Prostate gland (tissue), 2 donors: ENCODE measurements at places on chromosomes 16 and 17. TPM values are rescaled to one million over a fixed set of nuclear protein-coding genes. Genes with fewer than 3 reads are reported as not detected.

DNA sequence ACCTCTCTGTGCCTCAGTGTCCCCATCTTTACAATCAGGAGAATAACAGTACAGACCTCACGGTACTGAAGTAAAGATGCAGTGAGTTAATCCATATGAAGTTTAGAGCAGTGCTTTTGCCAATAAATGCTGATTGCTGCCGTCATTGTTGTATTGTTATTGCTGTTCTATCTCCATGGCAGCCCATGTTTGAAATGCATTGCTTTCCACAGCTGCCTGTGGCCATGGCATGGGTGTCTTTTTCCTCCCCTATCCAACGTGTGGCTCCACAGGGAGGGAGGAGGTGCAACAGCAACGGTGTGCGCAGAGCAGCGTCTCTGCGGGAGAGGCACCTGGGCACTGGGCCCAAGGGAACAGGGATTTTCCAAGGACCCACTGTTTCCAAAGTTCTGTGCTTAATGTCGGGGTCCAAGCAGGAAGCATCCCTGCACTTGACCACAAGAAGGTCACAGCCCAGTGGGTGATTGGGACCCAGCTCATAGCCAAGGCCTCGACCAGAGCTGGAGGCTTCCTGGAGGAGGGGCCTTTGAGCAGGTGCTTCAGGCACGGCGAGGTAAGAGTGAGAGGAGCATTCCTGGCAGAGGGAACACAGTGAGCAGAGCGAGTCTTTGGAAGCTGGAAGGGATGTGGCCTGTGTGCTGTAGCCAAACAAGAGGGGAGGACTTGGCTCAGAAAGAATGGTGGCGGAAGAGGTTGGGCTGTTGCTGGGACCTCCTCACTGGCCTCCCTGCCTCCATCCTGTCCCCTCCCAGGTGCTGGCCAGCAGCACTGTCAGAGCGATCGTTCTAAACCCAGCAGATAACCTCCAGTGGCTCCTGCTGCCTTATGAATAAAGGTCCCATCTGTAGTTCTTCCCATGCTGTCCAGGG is 3.9 kb downstream of the RAI1 start:
- peak; percentile 36 for DNase-seq
- H3K27me3 ChIP-seq: no peaks in the 10 kb centered on the region
- H3K4me3 ChIP-seq: no peak overlapping the region
- H3K36me3 ChIP-seq: no peaks in the 10 kb centered on the region
- H3K4me1 ChIP-seq: peaks cover 33% of the 10 kb centered on the region
- peak overlapping the region; percentile 80 for H3K27ac ChIP-seq

- no peak for DNase-seq
- no peaks in the 10 kb centered on the region for H3K27me3 ChIP-seq
- no peak overlapping the region for H3K4me3 ChIP-seq
These were observed 62.1 kb downstream of the GPRC5B start for GRCh38 chr16:19822533-19822932.

- H3K27me3 ChIP-seq: no peaks in the 10 kb centered on the region
- H3K36me3 ChIP-seq: no peaks in the 10 kb centered on the region
- peak within 1 kb of the TSS; percentile 60 for H3K4me3 ChIP-seq
- peaks cover 6% of the 10 kb centered on the region for H3K4me1 ChIP-seq
These were observed at the start of gene HID1 for GRCh38 chr17:74972107-74972972. TSS of gene HID1 (minus strand) at chr17:74972759. CDS start at chr17:74972656, 103 bp downstream.

Gene SHCBP1
- total RNA-seq: 0.77 TPM

DNA sequence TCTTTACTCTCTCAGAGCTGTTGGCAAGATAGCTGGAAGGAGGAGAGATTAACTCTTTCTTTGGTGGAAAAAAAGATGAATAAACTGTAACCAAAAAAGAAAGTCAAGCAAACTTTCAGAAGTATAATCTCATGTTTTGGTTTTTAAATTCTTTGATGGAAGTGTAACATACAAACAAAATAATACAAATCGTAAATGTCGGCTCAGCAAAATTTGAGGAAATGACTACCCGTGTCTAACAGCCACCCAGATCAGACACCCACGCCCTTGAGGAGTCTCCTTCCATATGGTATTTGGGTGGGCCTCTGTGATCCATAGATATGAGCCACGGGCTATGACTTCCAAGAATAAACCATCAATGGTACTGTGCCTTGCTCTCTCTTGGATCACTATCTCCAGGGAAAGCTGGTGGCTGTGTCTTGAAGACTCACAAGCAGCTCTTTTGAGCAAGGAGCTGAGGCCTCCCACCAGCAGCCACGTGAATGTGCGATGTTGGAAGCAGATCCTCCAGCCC is 9.6 kb upstream of the CD300C start:
- no peak overlapping the region for H3K27ac ChIP-seq
- H3K27me3 ChIP-seq: peaks cover 2% of the 10 kb centered on the region
- H3K36me3 ChIP-seq: no peaks in the 10 kb centered on the region
- DNase-seq: no peak

Gene WNT3
- total RNA-seq: 7.7 TPM

- no peaks in the 10 kb centered on the region for H3K36me3 ChIP-seq
- no peaks in the 10 kb centered on the region for H3K4me1 ChIP-seq
- H3K4me3 ChIP-seq: no peak overlapping the region
- peaks cover 3% of the 10 kb centered on the region for H3K27me3 ChIP-seq
- no peak for DNase-seq
- H3K27ac ChIP-seq: no peak overlapping the region
These were observed 45.2 kb downstream of the TMEM100 start for GRCh38 chr17:55677446-55677845.

Gene ZG16B
- total RNA-seq: 37.1 TPM

Gene STX1B
- total RNA-seq: 0.91 TPM

DNA sequence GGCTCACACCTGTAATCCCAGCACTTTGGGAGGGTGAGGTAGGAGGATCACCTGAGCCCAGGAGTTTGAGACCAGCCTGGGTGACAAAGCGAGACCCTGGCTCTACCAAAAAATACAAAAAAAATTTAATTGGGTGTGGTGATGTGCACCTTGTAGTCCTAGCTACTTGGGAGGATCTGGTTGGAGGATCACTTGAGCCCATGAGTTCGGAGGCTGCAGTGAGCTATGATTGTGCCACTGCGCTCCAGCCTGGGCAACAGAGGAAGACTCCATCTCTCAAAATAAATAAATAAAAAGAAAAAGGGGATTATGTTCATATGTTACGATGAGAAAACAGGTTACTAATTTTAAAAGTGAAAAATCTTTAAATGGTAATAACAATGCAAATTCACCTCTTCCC is 996 bp downstream of the MLKL start:
- no peak for DNase-seq
- peak overlapping the region; percentile 39 for H3K4me3 ChIP-seq
- H3K4me1 ChIP-seq: no peaks in the 10 kb centered on the region
- H3K27me3 ChIP-seq: no peaks in the 10 kb centered on the region
- no peaks in the 10 kb centered on the region for H3K36me3 ChIP-seq

GRCh38 chr16:63983401-63983800 is 1138.5 kb downstream of the CDH11 start:
- no peaks in the 10 kb centered on the region for H3K4me1 ChIP-seq
- no peak overlapping the region for H3K4me3 ChIP-seq
- no peak overlapping the region for H3K27ac ChIP-seq

- peaks cover 42% of the 10 kb centered on the region for H3K4me1 ChIP-seq
- no peaks in the 10 kb centered on the region for H3K27me3 ChIP-seq
- peak overlapping the region; percentile 43 for H3K27ac ChIP-seq
These were observed 21.1 kb downstream of the RARA start for GRCh38 chr17:40329839-40330794.

DNA sequence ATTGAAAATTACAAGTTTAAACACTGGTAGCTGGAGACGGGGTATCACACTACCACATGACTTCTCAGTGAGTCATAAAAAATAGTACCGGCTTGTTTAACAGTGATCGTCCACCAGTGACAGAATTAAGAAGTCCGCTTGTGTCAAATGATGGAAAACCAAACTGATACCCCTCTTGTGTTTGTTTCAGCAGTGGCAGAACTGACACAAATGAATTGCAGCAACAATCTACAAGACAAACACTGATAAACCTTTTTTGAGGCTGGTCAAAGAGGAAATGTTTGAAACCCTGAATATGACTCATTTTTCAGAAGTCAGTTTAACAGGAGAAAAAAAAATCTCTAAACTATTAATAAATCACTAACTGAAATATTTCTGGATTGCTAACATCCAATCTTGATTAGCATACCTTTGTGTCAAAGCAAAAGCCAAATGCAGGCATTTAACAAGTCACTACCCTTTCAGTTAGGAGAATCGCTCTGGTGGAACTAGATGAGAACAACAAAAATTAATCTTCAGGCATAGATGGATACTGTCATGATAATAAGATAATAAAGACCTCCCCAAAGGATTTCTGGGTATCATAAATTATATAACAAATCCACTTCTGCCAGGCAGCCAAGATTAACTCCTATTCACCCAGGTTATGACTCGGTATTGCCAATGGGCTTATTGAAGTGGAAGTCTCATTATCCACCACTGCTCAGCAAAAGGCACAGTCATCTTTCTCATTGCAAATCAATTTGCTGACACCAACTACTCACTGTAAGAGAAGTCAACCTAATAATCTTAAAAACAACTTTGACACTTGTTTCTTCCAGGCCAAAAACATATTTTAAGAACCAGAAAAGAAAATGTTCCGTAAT is 20.8 kb downstream of the DCUN1D3 start:
- no peak overlapping the region for H3K4me3 ChIP-seq
- peaks cover 4% of the 10 kb centered on the region for H3K4me1 ChIP-seq
- no peaks in the 10 kb centered on the region for H3K36me3 ChIP-seq
- no peaks in the 10 kb centered on the region for H3K27me3 ChIP-seq
- DNase-seq: no peak
- no peak overlapping the region for H3K27ac ChIP-seq

GRCh38 chr17:20141198-20141972 is 132.2 kb downstream of the SPECC1 start:
- no peak overlapping the region for H3K4me3 ChIP-seq
- DNase-seq: no peak
- no peak overlapping the region for H3K27ac ChIP-seq

DNA sequence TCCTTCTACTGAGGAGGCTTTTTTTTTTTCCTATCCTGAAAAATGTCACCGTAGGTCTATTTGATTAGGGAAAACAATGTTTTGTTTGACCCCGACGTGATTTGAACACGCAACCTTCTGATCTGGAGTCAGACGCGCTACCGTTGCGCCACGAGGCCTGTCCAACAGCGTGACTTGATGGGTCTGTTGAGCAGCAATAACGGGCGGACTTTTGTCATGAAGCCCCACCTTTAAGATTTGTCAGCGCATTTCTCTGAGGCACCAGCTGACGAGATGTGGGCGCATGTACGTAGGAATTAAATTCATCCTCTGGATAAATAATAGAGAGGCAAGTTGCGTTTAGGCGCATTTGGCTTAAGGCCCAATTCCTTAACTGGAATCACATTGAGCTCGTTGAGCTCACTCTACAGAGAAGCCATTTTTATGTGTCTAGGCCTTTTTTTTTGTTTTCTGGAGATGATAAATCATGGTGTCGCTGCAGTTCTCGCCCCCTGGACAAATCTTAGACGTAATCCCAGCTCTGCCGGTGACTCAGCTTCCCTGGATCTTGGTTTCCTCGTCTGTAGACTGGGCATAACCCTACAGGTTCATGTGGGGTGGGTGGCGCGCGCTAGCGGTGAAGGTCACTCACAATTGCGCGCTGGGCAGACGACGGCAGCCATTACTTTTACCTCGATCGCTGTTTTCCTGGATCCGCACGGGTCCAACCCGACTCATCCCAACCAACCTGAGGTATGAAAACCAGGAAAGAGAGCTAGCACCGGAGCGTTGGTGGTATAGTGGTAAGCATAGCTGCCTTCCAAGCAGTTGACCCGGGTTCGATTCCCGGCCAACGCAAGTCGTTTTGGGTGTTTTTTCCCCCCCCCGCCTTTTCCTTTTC is 10.6 kb upstream of the AURKB start:
- no peaks in the 10 kb centered on the region for H3K27me3 ChIP-seq

- no peak for DNase-seq
- no peaks in the 10 kb centered on the region for H3K27me3 ChIP-seq
- H3K36me3 ChIP-seq: no peaks in the 10 kb centered on the region
These were observed 46.3 kb downstream of the COG7 start for GRCh38 chr16:23406546-23407240.

GRCh38 chr17:43578699-43579565 is 32.8 kb upstream of the ETV4 start:
- no peak overlapping the region for H3K4me3 ChIP-seq
- H3K36me3 ChIP-seq: no peaks in the 10 kb centered on the region
- no peak for DNase-seq
- H3K27ac ChIP-seq: no peak overlapping the region

Gene ZG16
- not detected for total RNA-seq

- no peak for DNase-seq
- H3K4me1 ChIP-seq: no peaks in the 10 kb centered on the region
- no peaks in the 10 kb centered on the region for H3K27me3 ChIP-seq
- no peak overlapping the region for H3K27ac ChIP-seq
- no peaks in the 10 kb centered on the region for H3K36me3 ChIP-seq
These were observed 46.8 kb downstream of the OMG start for GRCh38 chr17:31250229-31250628.

DNA sequence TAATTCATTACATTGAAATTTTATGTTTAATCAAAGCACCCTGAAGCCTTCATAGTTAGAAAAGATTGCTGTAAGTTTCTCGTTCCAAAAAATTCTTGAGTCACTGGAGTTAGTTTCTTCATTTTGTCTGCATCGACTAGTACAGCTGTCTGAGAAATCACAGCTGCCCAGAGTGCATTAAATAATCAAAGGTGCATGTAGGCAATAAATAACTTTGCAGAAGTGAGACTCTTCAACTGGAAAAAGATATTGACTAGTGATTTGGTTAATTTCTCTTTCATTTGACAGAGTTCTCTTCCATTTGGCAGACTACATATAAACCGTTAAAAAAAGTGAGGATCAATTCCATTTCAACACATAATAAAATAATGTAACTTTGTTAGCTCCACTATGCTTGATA is 234.0 kb downstream of the CNTNAP4 start:
- no peaks in the 10 kb centered on the region for H3K36me3 ChIP-seq
- no peaks in the 10 kb centered on the region for H3K4me1 ChIP-seq
- H3K4me3 ChIP-seq: no peak overlapping the region
- DNase-seq: no peak
- H3K27ac ChIP-seq: no peak overlapping the region

DNA sequence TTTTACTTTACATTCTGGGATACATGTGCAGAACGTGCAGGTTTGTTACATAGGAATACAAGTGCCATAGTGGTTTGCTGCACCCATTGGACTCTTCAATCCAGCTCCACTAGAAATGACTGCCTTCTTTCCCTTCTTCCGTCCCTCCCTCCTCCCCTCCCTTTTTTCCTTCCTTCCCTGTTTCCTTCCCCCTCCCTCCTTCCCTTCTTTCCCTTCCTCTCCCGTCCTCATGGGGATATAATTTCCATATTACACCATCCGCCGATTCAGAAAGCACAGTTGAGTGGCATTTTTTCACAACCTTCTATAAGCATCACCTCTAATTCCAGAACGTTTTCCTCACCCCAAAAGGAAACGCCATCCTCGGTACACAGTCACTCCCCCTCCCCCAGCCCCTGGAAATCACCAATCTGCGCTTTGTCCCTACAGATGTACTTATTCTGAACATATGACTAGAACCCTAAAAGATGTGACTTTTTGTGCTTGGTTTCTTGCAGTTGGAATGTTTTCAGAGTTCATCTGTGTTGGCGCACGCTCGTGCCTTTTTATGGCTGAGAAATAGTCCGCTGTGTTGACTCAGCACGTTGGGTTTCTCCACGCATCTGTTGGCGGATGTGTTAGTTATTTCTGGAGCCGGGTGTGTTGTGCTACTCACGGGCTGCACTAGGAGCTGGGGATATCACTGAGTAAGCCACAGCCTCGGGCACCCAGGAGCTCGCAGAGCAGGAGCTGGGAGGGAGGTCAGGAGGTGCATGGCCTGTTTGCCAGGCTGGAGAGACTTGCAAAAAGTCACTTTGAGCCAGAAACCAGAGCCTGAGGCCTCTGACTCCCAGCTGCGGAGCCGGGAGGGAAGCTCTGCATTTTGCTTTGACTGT is 336.4 kb downstream of the SEC14L1 start:
- H3K27me3 ChIP-seq: no peaks in the 10 kb centered on the region
- H3K4me1 ChIP-seq: peaks cover 45% of the 10 kb centered on the region
- peak overlapping the region; percentile 74 for H3K27ac ChIP-seq
- no peak overlapping the region for H3K4me3 ChIP-seq

Gene SULT1A4
- total RNA-seq: 2.5 TPM
